Naive thymus-derived CD4-positive, alpha-beta T cell (primary cell): ENCODE measurements at places on chromosomes 6 and 20.

GRCh38 chr6:3380344-3381232 lies 76.3 kb downstream of the SLC22A23 start:
- no peak for DNase-seq

GRCh38 chr6:17291778-17292177 lies 10.6 kb downstream of the RBM24 start:
- DNase-seq: no peak

DNA sequence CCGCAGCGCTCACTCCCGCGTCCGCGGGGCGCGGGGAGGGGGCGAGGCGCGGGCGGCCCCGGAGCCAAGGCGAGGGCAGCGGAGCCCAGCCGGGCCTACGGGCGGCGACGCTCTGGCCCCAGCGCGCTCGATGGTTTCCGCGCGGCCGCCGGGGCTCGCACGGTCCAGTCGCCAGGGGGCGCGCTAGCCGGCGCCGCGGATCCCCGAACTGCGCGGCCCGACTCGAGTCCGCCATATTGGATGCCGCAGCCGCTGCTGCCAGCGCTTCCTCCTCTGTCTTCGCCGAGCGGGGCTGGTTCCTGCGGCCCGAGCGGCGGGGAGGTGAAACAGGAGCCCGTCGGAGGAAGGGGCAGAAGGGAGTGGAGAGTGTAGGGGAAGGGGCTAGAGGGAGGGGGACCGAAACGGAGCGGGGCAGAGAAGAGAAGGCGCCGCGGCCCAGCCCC lies at the start of gene SCAF8:
Gene SCAF8 (plus strand): TSS at position 234 of the 443 bp plus-strand sequence. CDS start 485 bp downstream, outside the sequence.
- peak; percentile 96 for DNase-seq

DNA sequence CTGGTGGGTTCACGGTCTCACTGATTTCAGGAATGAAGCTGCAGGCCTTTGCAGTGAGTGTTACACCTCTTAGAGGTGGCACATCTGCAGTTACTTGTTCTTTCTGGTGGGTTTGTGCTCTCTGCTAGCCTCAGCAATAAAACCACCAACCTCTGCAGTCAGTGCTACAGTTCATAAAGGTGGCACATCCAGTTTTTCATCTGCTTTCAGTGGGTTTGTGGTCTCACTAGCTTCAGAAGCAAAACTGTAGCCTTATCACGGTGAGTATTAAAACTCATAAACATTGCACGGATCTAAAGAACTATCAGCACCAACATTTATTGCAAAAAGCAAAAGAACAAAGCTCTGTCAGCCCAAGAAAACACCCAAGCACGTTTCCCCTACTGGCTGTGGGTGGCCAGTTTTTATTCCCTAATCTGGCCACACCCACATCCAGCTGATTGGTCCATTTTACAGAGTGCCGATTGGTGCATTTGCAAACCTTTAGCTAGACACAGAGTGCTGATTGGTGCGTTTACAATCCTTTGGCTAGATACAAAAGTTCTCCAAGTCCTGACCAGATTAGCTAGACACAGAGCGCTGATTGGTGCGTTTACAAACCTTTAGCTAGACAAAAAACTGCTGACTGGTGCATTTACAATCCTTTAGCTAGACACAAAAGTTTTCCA lies 3.4 kb upstream of the TMEM14C start:
- DNase-seq: peak; percentile 31

GRCh38 chr6:117200067-117200466 lies 65.3 kb upstream of the VGLL2 start:
- no peak for DNase-seq
